ENCODE measurements at places on chromosomes 4 and X.

DNA sequence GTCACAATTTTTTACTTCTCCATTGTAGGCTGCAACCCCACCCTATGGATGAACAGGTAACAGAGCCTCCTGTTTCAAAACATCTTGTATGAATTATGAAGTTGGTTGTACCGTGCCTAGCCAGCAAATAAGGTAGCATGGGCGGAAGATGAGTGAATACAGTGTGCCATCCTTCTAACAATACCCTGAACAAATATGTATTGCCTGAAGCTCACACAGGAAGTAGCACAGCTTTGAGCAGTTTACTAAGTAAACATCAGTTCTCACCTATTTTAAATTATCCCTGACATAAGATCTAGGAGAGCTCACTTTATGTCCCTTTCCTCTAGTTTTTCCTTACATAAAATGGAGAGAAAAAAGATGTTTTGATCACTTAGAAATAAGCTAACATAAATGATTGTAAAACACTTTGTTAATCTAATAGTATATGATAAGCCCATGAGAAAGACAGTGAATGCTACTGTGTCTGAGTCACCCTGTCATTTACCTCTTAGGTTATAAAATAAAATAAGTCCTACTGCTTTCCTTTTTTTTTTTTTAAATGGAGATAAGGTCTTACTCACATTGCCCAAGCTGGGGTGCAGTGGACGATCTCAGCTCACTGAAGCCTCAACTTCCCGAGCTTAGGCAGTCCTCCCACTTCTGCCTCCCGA lies 36.6 kb downstream of the GRSF1 start:
- DNase-seq: no peak

GRCh38 chrX:1336948-1337779 lies 579 bp downstream of the IL3RA start:
- no peak for DNase-seq

DNA sequence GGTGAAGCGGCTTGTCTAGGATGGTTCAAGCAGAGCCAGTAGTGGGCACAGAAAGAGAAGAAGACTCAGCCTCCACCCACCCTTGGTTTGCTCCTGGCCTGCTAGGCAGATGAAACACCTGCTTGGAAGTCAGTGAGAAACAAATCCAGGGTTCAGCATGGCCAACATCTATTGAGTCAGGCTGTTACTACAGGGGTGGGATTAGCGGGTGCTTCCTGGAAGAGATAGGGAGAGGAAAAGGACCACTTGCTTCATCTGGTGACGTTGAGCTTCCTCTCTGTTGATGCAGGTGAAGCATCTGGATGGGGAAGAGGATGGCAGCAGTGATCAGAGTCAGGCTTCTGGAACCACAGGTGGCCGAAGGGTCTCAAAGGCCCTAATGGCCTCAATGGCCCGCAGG lies 3.0 kb downstream of the MAGED2 start:
- DNase-seq: no peak

- DNase-seq: no peak
These were observed 80.8 kb downstream of the PALLD start for GRCh38 chr4:168577624-168578023.

DNA sequence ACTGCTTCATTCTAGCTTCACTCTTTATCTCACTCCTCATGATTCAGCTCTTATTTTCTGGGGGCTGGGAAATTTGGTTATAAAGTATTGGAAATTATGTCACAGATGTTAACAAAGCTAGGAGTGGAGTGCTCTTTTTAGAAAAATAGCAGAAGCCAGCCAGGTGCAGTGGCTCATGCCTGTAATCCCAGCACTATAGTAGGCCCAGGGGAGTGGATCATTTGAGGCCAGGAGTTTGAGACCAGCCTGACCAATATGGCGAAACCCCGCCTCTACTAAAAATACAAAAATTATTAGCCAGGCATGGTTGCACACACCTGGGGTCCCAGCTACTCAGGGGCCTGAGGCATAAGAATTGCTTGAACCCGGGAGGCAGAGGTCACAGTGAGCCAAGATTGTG lies 97.2 kb upstream of the GUCY1A1 start:
- no peak for DNase-seq

DNA sequence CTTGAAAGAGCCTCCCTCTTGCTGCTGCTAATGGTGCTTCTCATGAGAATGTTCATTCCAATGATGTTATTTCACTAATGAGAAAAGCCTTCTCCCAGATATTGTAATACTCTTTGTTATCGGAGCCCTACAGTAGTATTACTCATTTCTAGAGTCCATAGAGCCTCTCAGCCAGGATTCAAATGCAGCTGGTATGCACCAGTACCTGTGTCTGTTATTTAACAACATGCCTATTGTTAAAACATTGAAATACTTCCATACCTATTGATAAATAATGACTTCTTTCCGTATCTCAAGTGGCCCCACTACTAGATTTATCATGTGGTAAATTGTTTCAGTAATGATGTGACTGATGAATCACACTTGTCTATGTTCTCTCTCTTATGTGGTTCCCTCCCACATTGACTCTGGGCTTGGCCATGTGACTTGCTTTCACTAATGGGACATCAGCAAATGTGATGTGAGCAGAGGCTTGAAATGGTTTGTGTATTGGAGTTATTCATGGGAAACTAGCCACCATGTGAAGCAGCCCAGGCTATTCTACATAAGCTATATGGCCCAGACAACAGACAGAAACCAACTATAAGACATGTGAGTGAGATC lies 207.6 kb downstream of the THOC2 start:
- no peak for DNase-seq

- no peak for DNase-seq
These were observed 23.7 kb upstream of the PNPLA4 start for GRCh38 chrX:7950865-7951264.

GRCh38 chr4:144338148-144338547 lies 197.6 kb upstream of the GYPA start:
- no peak for DNase-seq

- DNase-seq: no peak
These were observed 93.0 kb downstream of the USP9X start for GRCh38 chrX:41178201-41178600.

- no peak for DNase-seq
These were observed 102.5 kb downstream of the ZNF518B start for GRCh38 chr4:10354746-10355145.

DNA sequence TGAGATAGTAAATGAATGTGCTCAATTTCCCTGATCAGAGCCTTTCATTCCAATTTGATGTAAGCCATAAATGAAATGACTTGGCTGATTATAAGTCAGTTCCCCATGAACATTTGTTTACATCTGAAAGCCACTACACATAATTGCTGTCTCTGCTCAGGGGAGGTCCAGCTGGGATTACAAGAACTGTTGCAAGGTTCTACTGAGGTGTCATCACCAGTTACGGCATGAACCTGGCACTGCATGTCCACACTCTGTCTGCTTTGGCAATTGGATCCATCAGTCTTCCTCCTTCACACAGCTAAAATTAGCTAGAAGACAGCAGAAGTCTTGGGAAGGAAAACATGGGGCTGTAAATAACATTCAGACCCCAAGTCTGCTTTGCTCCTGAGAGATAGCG lies 12.8 kb upstream of the MBNL3 start:
- no peak for DNase-seq

DNA sequence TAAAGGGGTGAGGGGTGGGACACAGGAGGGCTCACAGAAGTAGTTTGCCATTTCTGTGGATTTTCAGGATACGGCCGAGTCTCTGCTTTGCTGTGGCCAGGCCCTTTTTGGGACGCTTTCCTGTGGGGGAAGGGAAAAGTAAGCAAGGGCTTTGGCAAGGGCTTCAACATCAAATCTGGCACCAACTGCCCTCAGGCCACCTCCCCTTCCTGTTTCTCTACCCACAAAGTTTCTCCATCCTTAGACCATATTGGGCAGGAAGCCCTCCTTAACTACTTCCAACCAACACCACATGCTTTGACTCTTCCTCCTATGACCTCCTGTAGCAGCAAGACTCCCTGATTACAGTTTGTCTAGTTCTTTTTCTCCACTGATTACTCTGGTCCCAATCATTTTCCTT lies 105.1 kb downstream of the PHF8 start:
- no peak for DNase-seq

DNA sequence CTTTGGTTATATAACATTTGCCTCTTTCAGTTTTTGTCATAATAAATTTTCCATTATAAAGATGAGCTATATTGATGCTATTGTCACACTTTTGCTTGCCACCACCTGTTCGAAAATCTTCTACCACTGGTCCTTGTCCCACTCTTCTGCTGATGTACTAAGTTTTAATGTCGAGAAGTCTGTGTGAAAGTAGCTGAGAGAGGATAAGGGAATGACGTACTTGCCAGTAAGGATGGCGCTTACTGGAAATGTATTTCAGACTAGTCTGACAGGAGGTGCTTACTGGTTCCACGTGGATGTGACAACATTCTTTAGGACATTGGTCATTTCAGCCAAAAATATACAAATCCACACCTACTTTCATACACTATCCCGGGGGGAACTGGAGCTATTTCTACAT lies 132.7 kb upstream of the NR3C2 start:
- no peak for DNase-seq

GRCh38 chr4:185096032-185096653 lies 46.9 kb upstream of the SLC25A4 start:
- no peak for DNase-seq

GRCh38 chr4:37725718-37726117 lies 39.5 kb upstream of the RELL1 start:
- DNase-seq: no peak

DNA sequence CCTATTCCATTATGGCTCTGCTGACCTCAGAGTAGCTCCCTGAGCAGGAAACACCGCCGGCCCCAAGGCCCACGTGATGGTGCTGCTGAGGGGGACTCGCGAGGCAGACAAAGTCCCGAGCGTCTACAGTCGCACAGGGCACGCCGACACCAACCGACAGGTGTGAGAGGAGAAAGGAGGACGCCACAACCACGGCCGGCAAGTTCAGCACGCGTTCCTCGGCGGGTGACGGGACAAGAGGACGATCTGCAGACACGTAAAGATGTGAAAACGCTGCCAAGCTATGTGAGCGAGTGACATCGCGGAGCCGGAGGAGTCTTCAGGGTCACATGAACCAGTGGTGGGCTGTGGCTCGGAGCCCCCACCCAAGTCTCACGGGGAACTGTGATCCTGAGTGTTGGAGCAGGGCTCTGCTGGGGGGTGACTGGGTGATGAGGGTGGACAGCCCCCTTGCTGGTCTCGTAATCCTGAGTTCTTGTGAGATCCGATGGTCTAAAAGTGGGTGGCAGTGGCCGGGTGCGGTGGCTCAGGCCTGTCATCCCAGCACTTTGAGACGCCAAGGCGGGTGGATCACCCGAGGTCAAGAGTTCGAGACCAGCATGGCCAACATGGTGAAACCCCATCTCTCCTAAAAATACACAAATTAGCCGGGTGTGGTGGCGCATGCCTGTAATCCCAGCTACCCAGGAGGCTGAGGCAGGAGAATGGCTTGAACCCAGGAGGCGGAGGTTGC lies 34.0 kb downstream of the PPP2R3B start:
- DNase-seq: no peak

DNA sequence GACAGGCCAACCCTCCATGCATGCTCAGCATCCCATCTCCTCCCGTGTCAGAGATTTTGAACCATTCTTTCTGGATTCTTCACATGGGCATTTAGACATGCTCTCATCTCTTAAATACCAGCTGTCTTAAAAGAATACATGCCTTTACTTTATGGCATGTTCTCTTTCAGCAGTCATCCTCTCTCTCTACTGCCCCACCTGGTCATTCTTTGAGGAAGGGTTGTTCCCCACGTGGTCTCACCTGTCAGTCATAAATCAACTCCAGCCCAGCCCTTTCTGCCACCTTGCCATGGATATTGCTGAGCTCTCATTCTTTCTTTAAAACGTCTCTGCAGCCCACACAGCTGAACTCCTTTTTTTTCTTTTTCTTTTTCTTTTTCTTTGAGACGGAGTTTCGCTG lies 111.3 kb downstream of the ARHGAP10 start:
- DNase-seq: no peak

GRCh38 chr4:111037591-111038360 lies 414.9 kb upstream of the PITX2 start:
- DNase-seq: no peak

DNA sequence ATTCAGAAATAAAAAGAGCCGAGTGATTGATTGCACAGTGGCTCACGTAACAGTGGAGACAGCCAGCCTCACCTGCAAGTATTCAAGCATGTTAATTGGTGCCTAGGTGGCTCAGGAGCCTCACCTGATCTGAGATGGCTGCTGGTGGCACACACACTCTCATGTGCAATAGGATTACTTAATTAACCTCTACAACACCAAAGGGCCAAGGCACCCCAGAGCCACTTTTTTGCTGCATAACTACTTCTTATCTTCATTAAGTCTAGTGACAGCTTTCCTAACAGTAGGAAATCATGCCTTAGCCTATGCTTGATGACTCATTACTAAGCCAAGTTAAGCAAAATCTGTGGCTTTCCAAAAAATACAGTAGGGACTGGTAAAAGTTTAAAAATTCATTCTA lies 117.3 kb upstream of the NOCT start:
- no peak for DNase-seq

- no peak for DNase-seq
These were observed 275.6 kb upstream of the HS3ST1 start for GRCh38 chr4:11704186-11704830.

Data from SW 1271 (cell line).